ENCODE measurements at places on chromosomes 7 and 10.

GRCh38 chr7:23247603-23248335, 1.2 kb downstream of the GPNMB start:
- DNase-seq, result peak; percentile 67

- no peak for DNase-seq
Observed at GRCh38 chr10:127877699-127878098, 15.0 kb downstream of the CLRN3 start.

DNA sequence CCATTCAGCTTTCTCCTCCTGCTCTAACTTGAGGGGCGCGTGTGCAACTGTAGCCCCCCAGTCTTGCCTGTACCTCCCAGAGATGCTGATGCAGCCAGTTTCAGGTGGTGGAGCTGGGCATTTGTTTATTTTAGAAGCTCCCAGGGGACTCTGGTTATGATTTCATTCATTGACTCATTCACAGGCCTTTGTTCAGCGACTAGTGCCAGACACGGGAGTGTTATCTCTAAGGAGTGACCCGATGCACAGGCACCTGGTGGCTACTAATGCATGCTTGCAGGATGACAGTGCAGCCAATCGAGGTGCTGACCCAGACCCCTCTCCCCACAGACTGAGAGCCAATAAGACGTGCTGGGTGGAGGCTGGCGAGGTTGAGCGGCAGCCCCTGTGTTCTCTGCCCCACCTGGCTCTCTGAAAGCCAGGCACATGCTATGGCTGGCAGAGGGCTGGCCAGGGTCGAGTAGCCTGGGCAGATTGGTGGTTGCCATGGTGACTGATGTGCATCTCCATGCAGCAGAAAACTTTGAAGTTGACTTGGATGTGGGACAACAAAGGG, 19.7 kb upstream of the SLC18A2 start:
- DNase-seq, result no peak

DNA sequence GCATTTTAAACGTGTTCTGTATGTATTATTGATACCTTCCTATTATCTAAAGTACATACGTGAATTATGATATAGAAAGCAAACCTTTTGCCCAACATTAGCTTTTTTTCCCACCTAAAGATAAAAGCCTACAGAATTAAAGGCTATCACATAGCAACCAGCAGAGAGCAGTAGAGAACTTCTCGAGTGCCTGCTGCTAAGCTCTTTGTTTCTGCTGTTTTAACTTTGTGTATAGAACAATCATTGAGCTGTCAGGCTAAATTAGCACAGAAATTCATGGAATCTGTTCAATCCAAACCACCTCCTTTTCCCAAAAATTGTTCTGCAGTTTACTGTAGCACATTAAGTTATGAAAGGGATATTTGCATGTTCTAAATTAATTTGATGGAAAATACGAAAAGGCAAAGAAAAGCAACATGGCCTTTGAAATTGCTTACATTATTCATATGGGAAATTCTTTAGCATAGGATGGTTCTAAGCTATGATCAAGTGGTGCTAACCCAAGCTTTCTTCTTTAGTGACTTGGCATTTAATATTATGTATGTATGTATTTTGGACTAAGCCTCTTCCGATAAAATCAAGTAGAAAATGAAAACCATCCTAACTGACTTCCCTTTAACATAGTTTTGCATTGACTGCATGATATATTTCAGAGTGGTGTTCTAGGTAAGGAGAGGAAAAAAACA, 1288.5 kb downstream of the GATA3 start:
- DNase-seq, result no peak

GRCh38 chr10:78476844-78477243, 443.2 kb downstream of the RPS24 start:
- DNase-seq, result no peak
